ENCODE measurements at places on chromosomes 3 and 15. TPM values are rescaled to one million over a fixed set of nuclear protein-coding genes. Genes with fewer than 3 reads are reported as not detected.

- no peak for DNase-seq
These were observed 301.8 kb upstream of the PDZRN3 start for GRCh38 chr3:73926360-73927202.

GRCh38 chr3:125140818-125141595 lies 71.5 kb downstream of the SLC12A8 start:
- no peak for DNase-seq

The IGF2BP2 gene
- 16.5 TPM for total RNA-seq

The ACTC1 gene
- 12,860 TPM for total RNA-seq

- no peak for DNase-seq
These were observed 3.1 kb downstream of the RBP2 start for GRCh38 chr3:139473155-139473771.

GRCh38 chr3:71075494-71075893 lies 508.0 kb downstream of the FOXP1 start:
- DNase-seq = no peak

GRCh38 chr15:60179786-60180391 lies 175.8 kb downstream of the FOXB1 start:
- no peak for DNase-seq

Data from heart left ventricle (tissue), 16 donors.